ENCODE measurements at places on chromosomes 7 and 10.

GRCh38 chr7:127792528-127793342 lies 140.7 kb downstream of the SND1 start:
- no peak for DNase-seq

GRCh38 chr10:107164992-107165391 lies 486 bp upstream of the SORCS1 start:
- DNase-seq: no peak

GRCh38 chr7:114472896-114473512 lies 58.4 kb downstream of the FOXP2 start:
- DNase-seq: no peak

DNA sequence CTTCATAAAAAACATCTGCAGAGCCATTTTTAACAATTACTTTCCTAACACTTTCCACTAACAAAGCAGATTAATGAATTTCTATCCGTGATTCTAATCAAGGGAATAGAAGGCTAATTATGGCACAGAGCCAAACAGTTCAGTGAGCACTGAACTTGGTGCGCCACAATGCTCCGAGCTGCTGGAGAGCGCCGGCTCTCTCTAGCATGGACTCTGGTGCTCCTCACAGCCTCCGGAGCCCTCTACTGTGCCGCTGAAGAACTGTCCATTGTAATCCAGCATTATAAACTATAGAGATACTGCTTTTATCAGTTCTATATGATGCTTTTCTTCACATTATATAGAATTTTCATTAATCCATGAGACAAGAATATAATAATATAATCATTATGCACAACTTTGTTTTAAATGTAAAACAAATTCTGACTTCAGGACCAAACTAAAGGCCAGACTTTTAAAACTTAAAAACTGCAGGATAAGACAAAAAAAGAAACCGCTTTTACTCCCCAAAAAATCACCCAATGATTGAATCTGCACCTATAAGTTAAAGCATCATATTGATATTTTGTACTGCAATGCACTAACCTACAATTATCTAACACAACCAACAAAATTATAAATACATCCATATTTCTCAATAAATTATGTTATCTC lies 123.6 kb downstream of the RNF32 start:
- DNase-seq: peak; percentile 81

GRCh38 chr10:75398692-75399460 lies 2.7 kb downstream of the ZNF503 start:
- peak; percentile 46 for DNase-seq

- DNase-seq: no peak
Measured at GRCh38 chr10:14554091-14554490, 220.6 kb downstream of the FAM107B start.
